ENCODE measurements at places on chromosomes 3 and 15.

- DNase-seq = no peak
Measured at GRCh38 chr15:83947156-83947555, 288.4 kb upstream of the GOLGA6L4 start.

DNA sequence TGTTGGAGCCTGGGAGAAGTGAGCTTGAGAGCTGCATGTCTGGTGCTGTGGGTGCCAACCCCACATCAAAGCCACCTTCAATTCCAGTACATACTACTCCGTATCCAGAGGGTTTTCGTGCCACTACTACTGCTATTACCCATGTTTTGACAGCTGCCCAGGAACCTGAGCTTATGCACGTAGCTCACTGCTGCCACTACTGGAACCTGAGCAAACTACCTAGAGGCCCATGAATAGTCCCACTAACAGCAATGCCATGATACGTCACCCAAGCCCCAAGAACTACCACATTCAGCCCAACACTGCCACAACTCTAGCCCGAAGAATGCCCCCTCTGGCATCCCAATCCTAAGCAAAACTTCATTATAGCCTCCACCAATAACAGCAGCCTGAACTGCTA, 215.2 kb upstream of the BCHE start:
- no peak for DNase-seq

DNA sequence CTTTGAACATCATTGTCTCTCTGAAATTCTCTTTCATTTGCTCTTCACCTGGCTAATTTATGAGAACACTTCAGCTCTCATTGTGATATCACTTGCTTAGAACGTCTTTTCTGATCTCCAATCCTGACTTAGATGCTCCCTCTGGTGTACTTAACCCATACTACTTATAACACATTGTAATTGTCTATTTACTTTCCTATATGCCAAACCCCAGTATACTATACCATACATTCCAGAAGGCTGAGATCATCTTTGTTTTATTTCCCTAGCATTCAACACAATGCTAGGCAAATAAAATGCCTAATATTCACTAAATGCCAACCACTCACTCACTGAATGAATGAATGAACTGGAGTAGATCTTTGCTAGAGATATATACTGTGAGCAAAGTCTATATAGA, 27.0 kb upstream of the PEX5L start:
- no peak for DNase-seq

GRCh38 chr15:38398134-38398533, 55.8 kb upstream of the FAM98B start:
- DNase-seq = peak; percentile 98

DNA sequence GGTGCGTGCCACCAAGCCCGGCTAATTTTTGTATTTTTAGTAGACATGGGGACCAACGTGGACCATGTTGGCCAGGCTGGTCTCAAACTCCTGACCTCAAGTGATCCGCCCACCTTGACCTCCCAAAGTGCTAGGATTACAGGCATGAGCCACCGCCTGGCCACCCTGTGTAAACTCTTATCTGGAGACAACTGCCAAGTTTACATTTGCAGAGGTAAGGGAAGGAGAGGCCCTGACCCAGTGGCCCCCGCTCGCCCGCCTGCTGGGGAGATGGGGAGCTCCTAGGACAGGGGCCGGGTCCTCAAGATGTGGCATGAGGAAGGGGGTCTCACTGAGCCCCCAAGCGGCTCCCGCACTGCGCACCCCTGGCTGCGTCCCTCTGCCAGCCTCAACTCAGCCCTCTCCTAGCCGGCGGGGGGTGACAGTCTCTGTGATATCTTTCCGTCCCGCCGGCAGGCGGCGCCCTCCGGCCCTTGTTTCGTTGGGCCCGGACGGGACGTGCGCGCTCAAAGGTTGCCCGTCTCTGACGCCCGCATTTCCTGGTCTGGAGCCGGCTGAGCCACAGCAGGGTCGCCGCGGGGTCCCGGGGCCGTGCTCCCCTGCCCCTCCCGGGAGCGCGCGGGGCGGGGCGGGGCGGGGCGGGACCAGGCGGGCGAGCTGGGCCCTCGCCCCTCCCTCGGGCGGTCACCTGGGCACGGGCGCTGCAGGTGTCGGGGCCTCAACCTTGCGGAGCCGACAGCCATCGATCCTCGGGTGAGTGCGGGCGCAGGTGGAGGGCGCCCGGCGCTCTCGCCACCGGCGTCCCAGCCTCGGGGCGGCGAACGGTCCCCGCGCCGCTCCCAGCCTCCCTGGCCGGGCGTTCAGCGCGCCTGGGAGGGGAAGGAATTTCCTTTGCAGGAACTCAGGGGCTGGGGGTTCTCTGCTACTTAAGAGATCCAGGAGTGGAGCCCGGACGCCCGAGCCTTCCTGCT, at the start of gene GPR160:
Gene GPR160 (plus strand): TSS at position 533 of the 971 bp plus-strand sequence. CDS start 45,978 bp downstream, outside the sequence.
- DNase-seq = peak; percentile 88

- DNase-seq = no peak
Measured at GRCh38 chr3:170889630-170890029, 18.8 kb downstream of the EIF5A2 start.

DNA sequence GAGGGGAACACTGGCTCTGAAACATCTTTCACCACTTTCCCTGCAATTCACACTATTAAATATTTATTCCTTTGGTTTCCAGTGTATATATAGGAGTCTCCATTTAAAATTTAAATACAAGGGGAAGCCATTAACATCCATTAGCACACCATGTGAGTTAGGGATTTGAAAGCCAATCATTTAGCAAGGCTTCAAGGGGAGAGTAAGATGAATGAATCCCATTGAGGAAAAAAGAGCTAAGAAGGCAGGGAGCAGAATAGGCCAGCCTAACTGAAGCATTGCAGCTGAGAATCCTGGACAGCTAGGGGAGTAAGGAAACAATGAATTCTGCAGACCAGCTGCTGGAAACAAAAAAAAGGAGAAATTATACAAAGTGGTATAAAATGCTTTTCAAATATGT, 426.1 kb downstream of the IL5RA start:
- no peak for DNase-seq

DNA sequence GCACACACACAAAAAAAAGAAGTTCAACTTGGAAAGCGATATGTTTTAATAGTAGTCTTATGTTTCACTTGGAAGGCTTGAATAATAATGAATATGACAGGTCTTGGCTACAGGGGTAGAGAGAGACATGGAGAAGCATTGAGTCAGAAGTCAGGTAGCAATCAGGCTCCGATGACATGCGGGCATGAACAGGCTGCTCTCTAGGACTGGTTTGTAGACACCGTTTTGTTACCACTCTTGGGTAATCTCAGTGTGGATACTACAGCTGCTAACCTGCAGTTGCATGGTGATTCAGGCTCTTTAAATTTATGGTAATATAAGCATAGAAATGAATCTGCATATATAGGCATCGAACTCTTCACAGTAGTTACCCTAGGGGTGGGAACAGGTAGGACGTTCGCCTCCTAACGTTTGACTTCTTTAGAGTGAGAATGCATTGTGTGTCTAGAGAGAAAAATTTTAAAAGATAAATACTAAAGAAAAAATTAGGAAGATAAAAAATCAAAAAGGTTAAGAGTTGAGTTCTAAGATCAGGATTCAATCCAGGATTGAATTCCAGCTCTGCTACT, 241.6 kb upstream of the KBTBD8 start:
- DNase-seq = no peak

DNA sequence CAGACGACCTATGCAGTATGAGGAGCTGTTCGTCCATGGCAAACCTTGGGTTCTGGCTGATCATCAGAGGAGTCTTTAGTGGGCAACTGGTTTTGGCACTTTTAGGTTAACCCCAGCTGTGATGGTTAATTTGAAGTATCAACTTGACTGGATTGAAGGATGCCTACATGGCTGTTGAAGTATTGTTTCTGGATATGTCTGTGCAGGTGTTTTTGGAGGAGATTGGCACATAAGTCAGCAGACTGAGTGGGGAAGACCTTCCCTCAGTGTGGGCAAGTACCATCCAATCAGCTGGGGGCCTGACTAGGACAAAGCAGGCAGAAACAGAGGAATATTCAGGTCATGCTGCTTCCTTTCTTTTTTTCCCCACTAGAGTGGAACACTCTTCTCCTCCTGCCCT, 284.1 kb downstream of the NFKBIZ start:
- DNase-seq = no peak

GRCh38 chr3:8103954-8104353, 397.7 kb upstream of the LMCD1 start:
- no peak for DNase-seq

DNA sequence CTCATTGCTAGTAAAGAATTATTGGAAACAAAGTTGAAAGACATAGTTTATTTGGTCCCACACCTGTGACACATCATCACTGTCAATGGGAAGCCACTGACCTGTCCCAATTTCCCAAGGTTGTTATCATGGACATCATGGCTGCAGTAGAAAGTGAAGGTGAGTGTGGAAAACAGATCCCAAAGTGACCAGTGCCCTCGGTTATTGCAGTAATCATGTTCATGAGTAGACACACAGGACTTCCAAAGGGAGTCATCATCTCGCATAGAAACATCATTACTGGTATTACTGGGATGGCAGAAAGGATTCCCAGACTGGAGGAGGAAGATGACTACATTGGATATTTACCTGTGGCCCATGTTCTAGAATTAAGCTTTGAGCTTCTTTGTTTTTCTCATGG, 14.7 kb downstream of the TF start:
- no peak for DNase-seq

GRCh38 chr3:122996038-122996580, 31.5 kb downstream of the SEMA5B start:
- DNase-seq = no peak

GRCh38 chr3:29614954-29615353, 334.1 kb downstream of the RBMS3 start:
- no peak for DNase-seq

DNA sequence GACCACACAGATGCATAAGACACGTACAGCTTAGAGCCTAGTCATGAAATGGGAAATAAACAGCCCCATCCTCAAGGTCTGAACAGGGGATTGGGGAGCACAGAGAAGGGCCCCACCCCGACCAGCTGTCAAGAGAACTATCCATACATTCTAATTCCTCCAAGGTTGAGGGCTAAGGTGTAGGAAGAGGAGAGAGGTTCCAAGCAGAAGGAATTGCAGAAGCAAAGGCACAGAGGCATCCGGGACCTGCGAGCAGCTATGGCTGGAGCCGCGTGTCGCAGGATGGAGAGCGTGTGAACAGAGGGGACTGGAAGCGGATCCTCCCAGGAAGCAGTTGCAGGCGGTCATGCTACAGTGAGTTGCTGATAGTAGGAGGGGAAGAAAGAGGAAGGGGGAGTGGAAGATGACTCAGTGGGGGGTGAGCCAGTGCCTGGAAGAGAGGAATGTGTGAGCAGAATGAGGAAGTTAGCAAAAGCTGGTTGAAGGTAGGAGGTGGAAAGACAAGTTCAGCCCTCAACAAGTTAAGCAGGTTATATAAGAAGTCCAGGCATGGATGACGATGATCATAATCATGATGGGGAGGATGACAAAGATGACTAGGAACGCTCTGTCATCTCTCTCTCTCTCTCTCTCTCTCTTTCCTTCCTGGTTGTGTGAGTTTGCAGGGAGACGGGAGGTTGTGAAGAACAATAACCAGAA, 89.7 kb downstream of the LIPC start:
- peak; percentile 100 for DNase-seq

DNA sequence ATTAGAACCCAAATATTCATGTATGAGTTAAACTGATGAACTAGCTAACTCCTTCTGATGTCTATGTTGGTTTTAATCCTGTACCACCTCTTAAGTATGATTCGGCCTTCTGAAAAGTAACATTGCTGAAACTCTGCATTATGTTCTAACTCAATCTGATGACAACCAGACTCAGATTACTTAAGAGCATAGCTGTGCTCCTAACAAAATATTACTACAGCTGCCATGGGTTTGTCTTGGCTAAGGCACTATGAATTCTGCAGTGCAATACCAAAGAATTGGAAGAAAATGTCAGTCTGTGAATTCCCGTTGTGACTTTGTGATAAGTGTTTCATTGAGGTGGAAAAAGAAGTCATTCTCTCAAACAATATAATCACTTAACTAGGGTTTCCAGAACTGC, 224.4 kb downstream of the ZMAT3 start:
- no peak for DNase-seq

DNA sequence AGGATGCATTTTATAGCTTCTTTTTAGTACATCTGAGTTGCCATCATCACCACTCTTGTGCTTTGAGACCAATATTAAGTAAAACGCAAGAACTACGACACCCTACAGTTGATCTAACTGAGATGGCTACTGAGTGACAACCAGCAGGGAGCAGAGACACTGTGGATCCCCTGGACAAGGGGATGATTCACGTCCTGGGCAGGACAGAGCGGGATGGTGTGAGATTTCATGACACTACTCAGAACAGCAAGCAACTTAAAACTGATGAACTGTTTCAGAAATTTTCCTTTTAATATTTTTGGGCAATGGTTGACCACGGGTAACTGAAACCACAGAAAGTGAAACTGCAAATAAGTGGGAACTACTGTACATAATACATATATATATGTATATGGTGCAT, 299.2 kb downstream of the ADAMTS17 start:
- DNase-seq = peak; percentile 66

All from kidney tubule cell (primary cell).